ENCODE measurements at places on chromosomes 4 and X.

- no peak for DNase-seq
Measured at GRCh38 chr4:98204236-98204553, 57.0 kb upstream of the RAP1GDS1 start.

- peak; percentile 61 for DNase-seq
Measured at GRCh38 chr4:150316332-150317205, 238.3 kb downstream of the DCLK2 start.

DNA sequence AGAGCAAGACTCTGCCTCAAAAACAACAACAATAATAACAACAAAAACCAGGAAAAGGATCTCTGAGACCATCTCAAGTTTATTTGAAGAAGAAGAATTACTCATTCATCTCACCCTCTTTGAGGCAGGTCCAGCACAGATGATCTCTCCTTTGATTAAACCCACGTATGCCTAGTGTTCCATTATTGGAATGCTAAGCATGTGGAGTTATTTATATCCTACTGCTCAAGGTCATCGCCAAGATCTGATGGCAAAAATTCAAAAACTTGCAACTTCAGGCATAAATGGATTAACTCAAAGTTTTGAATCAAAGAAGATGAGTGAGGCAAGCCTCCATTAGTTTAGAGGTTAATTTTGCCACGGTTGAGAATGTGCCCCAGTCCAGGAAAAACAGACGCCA is 184.2 kb downstream of the DHRSX start:
- DNase-seq: no peak

DNA sequence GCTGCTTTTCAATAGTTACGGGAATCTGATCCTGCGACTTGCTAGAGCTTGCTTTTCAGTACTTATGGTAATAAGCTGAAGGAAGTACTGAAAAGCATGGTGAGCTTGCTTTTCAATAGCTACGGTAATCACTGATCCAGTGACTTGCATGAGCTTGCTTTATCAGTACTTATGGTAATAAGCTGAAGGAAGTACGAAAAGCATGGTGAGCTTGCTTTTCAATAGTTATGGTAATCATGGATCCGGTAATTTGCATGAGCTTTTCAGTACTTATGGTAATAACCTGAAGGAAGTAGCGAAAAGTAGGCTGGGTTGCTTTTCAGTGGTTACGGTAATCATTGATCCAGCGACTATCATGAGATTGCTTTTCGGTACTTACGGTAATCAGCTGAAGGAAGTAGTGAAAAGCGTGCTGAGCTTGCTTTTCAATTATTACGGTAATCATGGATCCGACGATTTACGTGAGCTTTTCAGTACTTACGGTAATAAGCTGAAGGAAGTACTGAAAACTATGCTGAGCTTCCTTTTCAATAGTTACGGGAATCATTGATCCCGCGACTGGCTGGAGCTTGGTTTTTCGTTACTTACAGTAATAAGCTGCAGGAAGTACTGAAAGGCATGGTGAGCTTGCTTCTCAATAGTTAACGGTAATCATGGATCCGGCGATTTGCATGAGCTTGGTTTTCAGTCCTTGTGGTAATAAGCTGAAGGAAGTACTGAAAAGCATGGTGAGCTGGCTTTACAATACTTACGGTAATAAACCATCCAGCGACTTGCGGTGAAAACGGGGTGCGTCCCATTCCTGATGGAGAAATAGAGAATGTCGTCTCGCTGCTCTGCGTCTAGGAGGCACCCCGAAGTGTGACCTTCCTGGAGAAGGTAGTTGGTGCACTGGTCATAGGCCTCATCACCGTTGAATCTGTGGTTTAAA is 6.5 kb downstream of the CRLF2 start:
- DNase-seq: peak; percentile 83

GRCh38 chr4:9875516-9875915 is 94.1 kb downstream of the DRD5 start:
- no peak for DNase-seq

GRCh38 chr4:26837993-26838842 is 22.4 kb upstream of the STIM2 start:
- DNase-seq: no peak

DNA sequence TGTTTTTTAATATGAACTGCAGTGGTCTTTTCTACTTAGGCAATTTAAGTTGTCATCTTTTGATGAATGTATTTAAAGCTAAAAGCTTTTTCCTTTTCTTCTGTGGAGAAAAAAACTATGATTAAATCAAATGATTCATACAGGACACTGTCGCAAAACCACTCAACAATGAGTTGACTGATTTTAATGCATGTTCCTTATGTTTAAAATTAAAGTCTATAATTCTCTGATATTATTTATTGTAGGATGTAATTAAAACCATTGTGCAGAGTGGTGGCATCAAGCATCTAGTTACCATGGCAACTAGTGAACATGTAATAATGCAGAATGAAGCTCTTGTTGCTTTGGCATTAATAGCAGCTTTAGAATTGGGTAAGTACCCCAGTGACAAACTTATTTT is 172.5 kb downstream of the RAP1GDS1 start:
- DNase-seq: no peak

- no peak for DNase-seq
Measured at GRCh38 chr4:138861135-138861534, 154.4 kb upstream of the NOCT start.

DNA sequence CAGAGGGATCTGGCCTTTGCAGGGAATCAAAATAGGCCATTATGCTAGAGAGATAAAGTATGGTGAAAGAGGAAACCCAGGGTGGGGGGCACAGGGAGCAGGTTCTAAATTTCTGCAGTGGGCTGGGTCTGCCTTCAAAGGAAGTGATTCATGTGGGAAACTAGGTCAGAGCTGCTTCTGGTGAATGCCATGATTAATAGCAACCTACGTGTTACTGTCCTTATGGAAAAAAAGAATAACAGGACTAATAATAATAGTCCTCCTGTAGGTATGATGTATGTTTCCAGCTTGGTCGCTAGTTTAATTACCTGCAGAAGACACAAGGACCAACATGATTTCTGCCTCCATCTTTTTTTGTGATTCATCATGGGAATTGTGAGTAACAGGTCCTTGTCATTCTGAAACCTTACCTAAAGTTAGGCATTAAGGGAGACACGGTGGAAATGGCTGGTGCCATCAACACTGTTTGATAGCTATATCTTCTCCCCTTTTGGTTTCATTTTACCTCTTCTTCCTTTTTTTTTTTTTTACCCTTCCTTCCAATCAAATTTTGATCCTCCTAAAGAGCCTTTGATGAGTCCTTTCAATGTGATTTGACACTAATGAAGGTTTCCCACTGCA is 180.4 kb downstream of the CPEB2 start:
- no peak for DNase-seq

DNA sequence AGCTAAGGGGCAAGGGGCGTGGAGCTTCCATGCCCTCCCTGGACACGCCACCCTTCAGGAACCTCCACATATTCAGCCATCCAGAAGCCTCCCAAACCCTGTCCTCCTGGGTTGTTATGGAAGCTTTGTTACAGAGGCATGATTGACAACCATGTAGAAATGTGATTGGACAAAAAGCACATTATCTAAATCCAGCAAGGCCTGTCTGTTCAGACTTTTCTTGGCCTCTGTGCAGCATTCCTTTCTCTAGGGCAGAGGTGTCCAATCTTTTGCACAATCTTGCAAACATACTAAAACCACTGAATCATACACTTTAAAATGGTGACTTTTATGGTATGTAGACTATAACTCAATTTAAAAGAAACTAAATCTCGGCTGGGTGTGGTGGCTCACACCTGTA is 12.7 kb downstream of the STEEP1 start:
- DNase-seq: no peak

DNA sequence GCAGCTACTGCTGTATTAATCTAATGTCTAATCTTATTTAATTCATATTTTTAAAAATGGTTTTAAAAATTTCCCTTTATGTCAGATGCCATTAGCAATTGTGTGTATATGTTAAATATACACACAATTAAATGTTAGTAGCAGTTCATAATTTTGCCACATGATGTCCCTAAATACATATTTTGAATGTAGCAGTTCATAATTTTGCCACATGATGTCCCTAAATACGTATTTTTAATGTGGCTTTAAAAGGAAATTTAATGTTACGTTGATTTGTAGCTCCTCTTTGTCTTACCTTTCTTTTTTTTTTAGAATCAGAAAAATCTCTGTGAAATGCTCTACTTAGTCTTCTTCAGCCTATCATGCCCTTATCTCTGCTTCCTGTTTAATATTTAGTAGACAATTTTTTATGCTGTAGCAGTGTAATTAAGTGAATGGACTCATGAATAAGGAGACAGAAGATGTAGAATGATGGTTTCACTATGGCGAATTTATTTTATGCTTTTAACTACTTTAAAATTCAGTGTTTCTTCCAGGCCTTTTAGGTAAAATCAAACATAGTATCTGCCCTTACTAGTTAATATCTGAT is 26.1 kb downstream of the RBM46 start:
- DNase-seq: peak; percentile 21

DNA sequence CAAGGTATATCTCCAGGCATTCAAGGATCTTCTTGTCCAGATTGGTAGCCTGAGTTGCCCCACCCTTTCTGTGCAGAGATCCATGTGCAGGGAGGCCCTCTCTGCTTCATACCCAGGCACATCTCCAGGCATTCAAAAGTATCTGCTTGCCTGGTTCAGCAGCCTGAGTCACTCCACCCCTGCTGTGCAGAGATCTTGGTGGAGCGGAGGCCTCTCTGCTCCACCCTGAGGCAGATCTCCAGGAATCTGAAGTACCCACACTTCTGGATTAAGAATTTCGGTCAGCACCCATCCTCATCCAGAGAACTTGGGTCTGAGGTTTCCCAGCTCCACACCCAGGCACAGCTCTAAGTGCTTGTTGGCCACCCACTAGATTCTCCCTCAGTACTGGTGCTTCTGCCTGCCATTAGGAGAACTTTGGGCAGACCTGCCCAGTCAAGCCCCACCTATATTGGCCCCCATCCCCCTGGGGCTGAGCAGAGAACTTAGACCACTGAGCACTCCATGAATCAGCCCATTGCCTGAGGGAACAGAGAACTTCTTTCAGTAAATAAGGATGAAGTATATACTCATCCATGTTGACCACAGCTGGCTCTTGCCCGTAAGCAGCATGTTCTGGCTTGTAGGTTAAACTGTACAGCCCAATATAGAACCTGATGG is 199.5 kb upstream of the ZCCHC13 start:
- no peak for DNase-seq

DNA sequence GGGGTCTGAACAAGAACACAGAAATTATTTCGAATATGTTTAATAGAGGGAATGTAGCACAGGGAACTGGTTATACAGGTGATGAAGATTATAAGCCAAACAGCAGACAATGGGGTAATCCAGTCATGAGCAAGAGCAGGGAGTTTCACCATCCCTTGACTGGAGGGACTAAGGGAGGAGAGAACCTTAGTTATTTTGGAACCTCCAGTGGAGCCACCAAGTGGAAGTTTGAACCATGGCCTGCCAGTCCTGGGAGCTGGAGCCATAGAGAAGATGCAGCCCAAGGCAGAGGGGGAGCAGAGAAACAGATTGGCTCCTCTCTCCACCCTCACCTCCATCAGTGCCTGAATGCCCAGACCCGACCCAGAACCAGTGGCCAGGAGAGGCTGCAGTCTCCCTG is 264.6 kb upstream of the RASGEF1B start:
- DNase-seq: no peak

All from fibroblast of skin of left biceps (primary cell).